ENCODE measurements at places on chromosomes 1 and 21. TPM values are rescaled to one million over a fixed set of nuclear protein-coding genes. Genes with fewer than 3 reads are reported as not detected.

CIART gene
- 6.5 TPM for total RNA-seq

ALX3 gene
- total RNA-seq, result not detected

DNA sequence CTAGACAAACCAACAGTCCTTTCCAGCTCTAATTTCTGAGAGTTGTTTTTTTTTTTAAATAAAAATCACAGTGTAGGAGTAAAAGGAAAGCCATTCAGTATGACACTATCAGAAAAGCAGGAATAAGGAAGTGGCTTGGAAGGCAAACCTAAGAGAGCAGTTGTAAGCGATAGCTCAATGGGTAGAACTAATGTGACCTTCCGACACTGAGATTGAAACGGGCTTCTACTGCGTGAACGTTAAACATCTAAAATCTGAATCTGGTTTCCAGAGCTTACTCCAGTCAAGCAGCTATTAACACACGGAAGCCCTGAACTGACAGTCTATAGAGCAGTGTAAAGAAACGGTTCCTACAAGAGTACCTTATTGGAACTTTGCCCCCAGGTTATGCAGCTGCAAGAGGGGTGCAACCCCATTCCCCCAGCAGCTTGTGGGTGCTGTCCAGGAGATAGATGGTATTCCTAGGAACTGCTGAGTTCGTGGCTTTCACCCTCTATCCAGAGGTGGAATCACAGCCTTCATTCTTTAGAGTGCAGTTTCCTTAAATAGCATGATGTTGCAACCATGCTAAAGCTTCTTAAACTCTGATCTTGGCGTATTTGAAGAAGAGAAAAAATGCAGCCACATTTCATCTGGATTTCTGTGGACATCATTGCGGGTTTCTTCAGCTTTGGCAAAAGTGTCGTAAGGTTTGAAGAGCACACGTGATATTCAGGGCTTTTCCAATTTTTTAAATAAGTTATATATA is 3.3 kb upstream of the IRF2BP2 start:
- DNase-seq, result no peak

DNA sequence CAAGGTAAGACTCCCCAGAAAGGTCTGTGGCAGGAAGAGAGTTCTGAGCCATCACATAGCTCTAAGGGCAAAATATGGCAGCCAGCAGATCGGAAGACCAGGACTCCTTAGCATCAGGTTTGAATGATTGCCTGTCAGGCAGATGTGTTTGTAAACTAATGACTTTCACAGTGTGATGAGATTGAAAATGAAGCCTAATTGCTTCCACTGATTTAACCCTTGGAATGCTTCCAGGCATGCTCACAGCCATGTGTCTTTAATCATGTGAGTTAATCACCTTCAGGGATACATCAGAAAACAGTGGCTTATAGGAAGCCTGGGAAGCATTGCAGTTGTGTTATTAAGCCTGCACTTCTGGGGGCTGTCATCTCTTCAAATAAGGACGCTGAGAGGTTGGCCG is 82.8 kb downstream of the LRRC53 start:
- DNase-seq, result no peak

ARHGEF16 gene
- total RNA-seq, result 16.0 TPM

C1orf210 gene
- 22.7 TPM for total RNA-seq

DNA sequence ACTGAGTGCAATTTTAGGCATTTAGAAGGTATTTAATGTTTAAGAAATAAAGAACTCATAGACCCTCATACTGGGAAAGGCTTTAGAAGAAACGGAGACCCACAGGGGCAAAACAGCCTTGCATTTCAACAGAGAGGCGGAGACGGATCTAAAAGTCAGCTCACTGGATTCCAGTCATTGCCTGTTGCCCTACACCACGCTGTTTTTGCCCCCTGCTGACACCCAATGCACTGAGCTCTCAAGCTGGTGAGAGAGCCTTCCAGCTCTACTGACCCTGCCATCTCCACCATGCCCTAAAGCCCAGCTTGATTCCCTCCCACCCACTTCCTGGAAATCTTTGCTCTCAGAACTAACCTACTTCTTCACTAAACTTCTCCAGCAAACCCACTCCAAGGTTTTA is 7.2 kb upstream of the TRAF3IP3 start:
- DNase-seq, result no peak

GRCh38 chr1:71015745-71016144 is 31.9 kb downstream of the PTGER3 start:
- no peak for DNase-seq

- DNase-seq, result no peak
Measured at GRCh38 chr1:225941187-225941941, at the start of gene LEFTY2. TSS of gene LEFTY2 (minus strand) at chr1:225941220. CDS start at chr1:225941140, 80 bp downstream.

YARS1 gene
- total RNA-seq, result 42.8 TPM

DNA sequence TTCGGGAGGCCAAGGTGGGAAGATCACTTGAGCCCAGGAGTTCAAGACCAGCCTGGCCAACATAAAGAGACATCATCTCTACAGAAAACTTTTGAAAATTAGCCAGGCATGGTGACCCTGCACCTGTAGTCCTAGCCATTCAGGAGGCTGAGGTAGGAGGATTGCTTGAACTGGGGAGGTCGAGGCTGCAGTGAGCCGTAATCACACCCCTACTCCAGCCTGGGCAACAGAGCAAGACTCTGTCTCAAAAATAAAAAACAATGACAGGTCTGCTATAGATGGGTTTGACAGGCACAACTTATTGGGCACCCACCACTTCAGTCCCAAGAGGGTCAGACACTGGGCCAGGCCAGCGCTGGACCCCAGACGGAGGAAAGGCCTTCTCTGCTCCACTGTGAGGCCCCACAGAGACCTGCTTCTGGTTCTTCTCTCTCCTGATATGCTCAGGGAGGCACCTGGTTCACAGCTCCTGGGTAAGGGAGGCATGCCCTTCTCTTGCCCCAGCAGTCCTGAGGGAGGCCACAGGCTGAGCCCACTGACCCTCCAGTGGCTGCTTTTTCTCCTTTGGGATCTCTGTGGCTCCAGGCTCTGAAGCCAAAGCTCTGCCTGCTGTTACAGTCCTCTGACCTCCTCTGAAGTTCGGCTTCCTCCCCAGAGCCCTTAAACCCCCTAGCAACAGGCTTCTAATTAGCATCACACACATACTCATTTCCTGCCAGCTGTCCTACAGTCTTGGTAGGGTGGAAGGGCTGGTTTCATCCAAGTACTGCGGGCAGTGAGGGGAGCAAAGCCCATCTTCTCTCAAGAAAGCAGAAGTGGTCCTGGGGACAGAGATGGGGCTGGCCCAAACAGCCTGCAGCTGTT is 14.4 kb downstream of the S100A16 start:
- DNase-seq, result no peak

DNA sequence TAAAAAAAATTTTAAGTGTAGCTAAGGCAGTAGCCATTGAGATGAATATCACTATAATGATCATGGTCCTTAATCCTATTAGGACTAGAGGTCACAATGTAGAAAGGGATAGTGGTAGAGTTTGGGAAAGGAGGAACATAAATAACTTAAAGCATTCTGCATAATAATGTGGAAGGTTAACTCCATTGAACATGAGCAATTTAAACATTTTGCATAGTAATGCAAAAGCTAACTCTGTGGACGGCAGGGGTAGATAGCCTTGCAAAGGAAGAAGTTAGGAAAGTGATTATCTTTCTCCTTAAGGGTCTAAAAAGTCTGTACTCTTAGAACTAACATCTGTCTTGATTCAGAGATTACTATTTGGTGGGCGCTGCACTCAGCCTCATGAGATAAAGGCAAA is 39.0 kb upstream of the DENND1B start:
- DNase-seq, result no peak

- DNase-seq, result peak; percentile 7
Measured at GRCh38 chr1:186059311-186059710, 315.7 kb downstream of the TPR start.

- DNase-seq, result no peak
Measured at GRCh38 chr1:216919060-216919970, 196.1 kb upstream of the ESRRG start.

TEDDM1 gene
- not detected for total RNA-seq

DNA sequence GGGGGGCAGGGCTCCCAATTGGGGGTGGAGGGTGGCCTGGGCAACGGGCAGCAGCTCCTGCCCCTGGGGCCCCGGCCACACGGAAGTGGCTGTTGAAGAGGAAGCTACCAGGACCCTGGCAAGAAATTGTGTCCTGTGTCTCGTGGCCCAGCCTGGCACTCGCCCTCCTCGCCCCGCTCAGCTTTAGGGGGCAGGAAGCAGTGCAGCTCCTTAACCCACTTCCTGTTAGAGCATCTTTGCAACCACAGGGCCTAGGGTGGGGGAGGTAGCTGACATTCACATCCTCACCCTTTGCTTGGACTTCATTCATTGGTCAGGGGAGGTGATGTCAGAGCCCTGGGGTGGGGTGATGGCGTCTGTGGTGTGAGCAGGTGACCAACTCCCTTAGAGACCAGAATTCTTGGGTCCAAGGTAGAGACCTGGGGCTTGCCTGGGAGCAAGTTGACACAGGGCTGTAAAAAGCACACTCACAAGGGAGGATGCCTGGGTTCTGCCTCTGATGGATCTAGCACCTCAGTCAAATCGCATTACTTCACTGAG is at the start of gene ARHGAP30:
TSS of gene ARHGAP30 (minus strand) at position 161 of the 540 bp plus-strand sequence. CDS start 267 bp downstream, outside the sequence.
- peak; percentile 17 for DNase-seq

SERBP1 gene
- 198 TPM for total RNA-seq

All from thyroid gland (tissue), 4 donors.